ENCODE measurements at places on chromosomes 5 and 9.

DNA sequence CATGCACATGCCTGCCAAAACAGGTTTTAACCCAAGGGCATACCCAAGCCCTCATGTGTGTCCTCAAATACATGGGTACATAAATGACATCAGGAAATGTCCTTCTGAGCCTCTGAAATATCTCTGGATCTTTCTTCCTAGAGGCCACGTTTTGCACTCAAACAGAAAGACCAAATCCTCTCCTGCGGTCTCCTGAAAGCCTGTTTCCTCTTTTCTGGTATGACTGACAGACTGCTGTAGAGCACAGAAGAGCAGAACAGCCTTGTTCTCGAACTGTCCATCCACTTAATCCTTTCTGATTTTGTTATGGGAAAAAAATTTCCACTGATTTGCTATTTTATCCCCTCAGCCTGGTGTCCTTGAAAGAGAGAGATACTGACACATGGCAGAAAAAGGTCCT lies 107.2 kb downstream of the ASTN2 start:
- no peak for DNase-seq

DNA sequence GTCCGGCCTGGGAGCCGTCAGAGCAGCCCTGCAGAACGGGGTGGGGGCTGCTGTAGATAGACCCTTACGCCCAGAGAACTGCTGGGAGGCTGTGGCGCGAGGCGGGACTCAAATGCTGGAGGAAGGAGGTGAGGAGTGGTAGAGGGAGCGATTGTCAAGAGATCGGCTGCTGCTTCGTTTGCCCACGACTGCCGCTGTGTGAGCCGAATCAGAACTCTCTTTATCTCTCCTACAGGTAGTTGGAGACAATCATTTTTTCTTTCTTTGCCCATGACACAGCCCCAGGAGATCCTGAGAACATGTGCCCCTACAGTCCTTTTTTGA lies 456 bp downstream of the ZNF79 start:
- no peak for DNase-seq

- DNase-seq = no peak
Measured at GRCh38 chr9:32218100-32218767, 166.2 kb upstream of the ACO1 start.

- DNase-seq = no peak
Measured at GRCh38 chr5:77850536-77851175, 74.5 kb upstream of the TBCA start.

DNA sequence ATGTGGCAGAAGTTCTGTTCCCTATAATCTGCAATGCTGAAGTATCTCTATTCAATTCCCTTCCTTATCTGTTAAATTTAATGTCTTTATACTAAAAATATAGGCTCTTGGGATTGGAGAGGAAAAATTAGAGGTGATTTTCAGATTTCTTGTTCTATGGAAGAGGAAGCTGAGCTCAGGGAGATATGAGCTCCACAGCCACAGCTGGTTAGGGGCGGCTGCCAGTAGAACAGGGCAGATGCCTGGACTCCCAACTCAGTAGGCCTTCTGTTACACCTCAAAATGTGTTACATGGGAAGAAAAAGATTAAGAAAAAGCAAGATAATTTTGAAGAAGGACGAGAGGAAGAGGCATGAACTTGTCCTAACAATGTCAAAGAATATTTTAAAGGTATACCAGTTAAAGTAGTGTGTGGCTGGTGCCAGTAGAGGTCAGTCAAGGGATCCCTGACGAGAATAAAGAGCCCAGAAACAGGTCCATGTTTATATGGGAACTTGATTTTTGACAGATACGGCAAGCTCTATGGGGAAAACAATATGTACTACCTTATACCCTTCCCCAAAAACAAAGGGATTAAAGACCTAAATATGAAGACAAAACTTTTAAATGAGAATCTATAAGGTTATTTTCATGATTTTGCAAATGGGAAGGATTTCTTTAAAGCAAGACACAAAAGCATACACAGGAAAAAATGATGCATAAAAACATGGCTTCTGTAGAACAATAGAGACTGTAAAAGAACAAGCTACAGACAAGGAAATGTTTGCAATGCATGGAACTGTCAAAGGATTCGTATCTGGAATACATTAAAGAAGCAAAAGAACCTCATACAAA lies 28.7 kb downstream of the DNAJC21 start:
- no peak for DNase-seq

- peak; percentile 55 for DNase-seq
Measured at GRCh38 chr5:73299665-73300336, 126.8 kb downstream of the TMEM174 start.

DNA sequence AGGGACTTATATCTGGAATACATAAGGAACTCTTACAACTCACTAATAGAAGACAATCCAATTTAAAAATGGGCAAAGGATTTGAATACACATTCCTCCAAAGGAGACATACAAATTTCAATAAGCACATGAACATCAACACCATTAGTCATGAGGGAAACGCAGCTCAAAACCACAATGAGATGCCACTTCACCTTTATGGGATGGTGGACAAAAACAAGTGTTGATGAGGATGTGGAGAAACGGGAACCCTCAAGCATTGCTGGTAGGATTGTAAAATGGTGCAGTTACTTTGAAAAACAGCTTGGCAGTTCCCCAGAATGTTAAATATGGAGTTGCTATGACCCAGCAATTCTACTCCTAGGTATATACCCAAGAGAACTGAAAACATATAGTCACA lies 72.7 kb upstream of the IER5L start:
- no peak for DNase-seq

DNA sequence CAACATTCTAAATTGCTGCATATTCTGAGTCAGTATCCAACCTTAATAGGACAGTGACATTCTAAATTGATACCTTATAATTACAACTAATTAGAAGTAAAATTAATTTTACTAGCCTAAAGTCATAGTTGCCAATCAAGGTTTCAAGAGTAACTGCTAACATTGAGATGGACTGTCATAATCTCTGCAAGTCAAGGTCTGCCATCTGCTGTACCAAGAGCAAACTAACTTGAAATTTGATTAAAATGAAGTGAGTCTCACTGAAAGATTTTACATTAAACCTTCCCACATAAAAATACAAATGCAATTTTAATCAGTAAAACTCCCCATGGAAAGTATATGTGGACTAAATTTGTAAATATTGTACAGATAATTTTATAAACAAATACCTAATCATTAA lies 235.3 kb downstream of the PRDM9 start:
- no peak for DNase-seq

- no peak for DNase-seq
Measured at GRCh38 chr9:131107760-131108159, 11.4 kb downstream of the AIF1L start.

DNA sequence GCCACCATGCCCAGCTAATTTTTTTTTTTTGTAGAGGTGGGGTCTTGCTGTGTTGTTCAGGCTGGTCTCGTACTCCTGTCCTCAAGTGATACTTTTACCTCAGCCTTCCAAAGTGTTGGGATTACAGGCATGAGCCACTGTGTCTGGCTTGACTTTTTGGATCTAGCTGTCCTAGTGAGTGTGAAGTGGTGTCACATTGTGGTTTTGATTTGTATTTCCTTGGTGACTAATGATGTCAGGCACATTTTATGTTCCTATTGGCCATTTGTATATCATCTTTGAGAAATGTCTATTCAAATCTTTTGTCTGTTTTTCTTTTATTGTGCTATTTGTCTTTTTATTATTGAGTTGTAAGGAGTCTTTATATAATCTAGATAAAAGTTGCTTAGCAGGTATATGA lies 53.5 kb upstream of the MCCC2 start:
- no peak for DNase-seq

GRCh38 chr5:160657622-160658458 lies 194.2 kb downstream of the ATP10B start:
- no peak for DNase-seq

DNA sequence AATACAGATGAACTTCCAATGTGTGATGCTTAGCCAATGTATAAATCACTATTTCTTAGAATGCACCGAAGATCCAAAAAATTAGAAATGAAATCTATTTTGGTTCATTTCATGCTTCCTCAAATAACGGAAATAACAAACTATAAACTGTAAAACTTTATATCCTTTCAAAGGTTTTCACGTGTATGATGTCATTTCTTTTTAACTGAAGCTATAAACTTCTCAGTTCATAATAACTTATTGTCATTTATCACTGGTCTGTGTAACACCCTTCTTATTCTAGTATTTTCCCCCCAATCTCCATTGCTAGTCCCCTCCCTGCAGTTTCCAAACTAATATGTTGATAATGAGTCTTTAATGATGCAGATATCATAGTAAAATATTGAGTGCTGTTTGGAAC lies 36.4 kb downstream of the DMRT2 start:
- DNase-seq = no peak

GRCh38 chr5:37738865-37739488 lies 100.9 kb downstream of the GDNF start:
- no peak for DNase-seq

DNA sequence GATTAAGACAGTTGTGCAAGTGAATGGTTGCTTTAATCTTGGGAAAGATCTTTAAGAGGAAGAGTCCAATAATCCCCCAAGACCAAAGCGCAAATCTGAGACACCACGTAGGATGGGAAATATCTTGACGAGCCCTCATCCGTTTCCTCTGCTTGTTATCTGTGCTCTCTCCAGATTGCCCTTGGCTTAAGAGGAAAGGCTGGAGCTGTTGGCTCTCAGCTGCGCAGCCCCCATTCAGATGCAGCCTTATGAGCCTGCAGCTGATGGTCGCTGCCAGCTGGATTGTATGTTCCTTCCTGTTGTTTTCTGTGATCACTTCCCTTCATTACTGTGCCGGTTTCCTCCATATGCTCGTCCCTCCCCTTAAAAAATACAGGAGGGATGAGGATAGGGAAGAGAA lies 47.7 kb downstream of the PWWP2A start:
- no peak for DNase-seq

DNA sequence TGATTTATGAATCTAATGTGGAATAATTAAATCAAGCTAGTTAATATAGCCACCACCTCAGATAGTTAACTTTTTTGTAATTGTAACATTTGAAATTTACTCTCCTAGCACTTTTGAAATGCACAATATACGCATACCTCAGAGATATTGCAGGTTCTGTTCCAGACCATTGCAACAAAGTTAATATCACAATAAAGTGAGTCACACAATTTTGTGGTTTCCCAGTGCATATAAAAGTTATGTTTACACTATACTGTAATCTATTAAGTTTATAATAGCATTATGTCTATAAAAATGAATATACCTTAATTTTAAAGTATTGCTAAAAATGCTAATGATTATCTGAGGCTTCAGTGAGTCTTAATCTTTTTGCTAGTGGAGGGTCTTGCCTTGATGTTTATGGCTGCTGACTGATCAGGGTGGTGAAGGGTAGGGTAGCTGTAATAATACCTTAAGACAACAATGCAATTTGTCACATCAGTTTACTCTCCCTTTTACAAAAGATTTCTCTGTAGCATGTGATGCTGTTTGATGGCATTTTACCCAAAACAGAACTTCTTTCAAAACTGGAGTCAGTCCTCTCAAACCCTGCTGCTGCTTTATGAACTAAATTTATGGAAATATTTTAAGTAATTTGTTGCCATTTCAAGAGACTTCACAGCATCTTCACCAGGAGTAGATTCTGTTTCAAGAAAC lies 235.1 kb upstream of the ADAMTSL1 start:
- DNase-seq = no peak

GRCh38 chr9:88391236-88391635 lies 3.0 kb downstream of the SPIN1 start:
- DNase-seq = no peak

- no peak for DNase-seq
Measured at GRCh38 chr5:132431632-132432031, 58.9 kb downstream of the IRF1 start.

- DNase-seq = no peak
Measured at GRCh38 chr9:138070815-138071214, 193.2 kb downstream of the CACNA1B start.

GRCh38 chr5:101977729-101978345 lies 318.2 kb downstream of the SLCO4C1 start:
- DNase-seq = no peak

DNA sequence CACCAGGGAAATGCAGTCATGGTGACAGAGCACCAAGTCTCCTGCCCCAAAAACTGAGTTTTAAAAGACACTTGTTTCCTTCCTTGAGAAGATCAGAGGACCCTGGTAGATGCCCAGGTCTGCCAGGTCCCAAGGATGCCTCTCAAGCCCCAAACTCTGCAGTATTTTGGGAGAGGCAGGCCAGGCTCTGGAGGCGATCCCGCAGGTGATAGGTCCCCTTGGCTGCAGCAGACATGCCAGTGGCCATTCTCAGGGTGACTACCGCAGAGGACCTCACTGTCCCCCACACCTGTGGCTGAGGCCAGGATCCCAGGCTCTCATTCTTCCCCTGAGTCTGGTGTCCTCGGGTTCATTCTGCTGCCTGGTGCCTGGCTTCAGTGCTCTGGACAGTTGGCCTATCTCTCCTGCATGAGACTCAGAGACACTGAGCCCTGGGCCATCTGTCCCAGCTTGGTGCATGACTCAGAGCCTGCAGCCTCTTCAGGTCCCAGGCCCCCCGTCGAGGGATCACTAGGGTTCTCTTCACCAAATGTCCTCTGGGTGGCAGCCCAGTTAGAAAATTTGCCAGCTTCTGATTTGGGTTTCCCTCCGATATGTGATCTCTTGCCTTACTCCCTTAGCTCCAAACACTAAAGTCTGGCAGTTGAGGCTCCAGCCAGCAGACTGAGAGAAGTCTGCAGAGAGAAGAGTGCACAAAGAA lies 59.7 kb upstream of the GARNL3 start:
- DNase-seq = no peak

GRCh38 chr9:114662081-114662989 lies 4.7 kb upstream of the TEX53 start:
- DNase-seq = peak; percentile 85

GRCh38 chr5:172785429-172786088 lies 14.6 kb upstream of the DUSP1 start:
- no peak for DNase-seq

DNA sequence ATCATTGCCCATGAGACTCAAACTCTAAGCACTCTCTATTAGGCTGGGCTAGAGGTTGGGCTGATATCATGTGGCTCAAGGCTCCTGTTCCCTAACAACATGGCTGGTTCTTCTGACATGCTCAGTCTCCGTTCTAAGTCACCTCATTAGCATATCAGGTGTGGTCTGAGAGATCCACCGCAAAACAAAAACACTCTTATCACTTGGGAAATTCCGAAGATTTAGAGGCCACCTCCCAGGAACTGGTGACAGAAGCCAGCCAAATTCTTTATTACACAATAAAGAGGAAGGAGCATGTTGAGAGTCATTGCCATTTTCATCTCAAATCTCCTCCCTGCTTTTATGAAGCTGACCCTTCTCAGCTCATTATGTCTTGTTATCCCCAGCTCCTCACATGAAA lies 107.6 kb downstream of the MSX2 start:
- no peak for DNase-seq

DNA sequence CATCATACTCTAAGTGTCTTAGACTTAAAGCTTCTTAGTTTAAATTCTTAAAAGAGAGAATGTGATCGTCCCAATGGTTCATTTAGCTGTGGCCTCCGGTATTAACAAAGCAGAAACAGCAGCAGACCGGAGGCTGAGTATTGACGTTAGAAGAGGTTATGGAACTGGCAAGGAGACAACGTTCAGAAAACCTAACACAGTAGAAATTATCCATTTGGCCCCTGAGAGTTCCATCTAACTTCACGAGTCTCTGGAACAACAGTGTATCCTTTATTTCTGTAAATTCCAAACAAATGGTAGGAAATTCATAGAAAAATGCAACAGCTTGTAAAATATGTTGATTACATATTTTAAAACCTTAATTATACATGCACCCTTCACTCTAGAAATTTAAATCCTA lies 107.3 kb upstream of the PTGER4 start:
- DNase-seq = no peak

GRCh38 chr5:100448111-100448528 lies 87.1 kb upstream of the FAM174A start:
- no peak for DNase-seq

Data from WTC11 (cell line).